Activated CD4-positive, alpha-beta memory T cell treated with anti-CD3 and anti-CD28 coated beads for 36 hours (primary cell): ENCODE measurements at places on chromosomes 12 and 14.

- peak; percentile 65 for DNase-seq
Measured at GRCh38 chr14:91227183-91227628, 17.3 kb downstream of the GPR68 start.

DNA sequence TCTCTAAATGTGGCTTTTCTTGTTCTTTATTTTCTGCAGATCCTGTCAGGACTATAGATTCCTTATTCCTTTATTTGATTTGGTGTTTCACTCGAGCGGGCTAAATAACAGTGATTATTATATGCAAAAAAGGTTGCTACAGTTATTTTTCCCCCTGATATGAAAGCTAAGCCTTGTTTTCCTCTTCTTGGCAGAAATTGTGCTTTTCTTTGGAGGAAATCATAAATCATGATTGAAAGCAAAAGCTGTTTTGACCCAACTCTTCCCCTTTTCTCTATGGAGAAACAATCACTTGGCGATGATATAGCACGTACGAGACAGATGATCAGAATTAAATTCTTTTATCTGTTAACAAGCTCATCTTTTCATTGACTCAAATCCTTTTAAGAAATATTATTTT lies 31.4 kb downstream of the PPFIBP1 start:
- no peak for DNase-seq

DNA sequence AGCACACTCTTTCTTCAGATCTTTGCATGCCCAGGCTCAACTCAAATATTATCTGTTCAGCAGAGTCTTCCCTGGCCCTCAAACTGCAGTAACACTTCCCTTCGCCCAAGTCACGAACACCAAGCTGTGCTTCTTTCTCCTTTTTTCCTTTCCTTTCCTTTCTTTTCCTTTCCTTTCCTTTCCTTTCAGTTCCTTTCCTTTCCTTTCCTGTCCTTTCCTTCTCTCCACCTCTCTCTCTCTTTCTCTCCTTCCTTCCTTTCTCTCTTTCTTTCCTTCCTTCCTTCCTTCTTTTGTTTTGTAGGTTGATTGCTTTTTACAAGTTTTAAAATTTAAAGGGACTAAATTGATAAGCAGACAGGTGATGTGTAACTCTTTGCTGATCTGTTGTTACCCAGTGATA lies 19.0 kb upstream of the ADGRD1 start:
- no peak for DNase-seq

GRCh38 chr14:99146616-99147365 lies 125.2 kb downstream of the BCL11B start:
- no peak for DNase-seq

DNA sequence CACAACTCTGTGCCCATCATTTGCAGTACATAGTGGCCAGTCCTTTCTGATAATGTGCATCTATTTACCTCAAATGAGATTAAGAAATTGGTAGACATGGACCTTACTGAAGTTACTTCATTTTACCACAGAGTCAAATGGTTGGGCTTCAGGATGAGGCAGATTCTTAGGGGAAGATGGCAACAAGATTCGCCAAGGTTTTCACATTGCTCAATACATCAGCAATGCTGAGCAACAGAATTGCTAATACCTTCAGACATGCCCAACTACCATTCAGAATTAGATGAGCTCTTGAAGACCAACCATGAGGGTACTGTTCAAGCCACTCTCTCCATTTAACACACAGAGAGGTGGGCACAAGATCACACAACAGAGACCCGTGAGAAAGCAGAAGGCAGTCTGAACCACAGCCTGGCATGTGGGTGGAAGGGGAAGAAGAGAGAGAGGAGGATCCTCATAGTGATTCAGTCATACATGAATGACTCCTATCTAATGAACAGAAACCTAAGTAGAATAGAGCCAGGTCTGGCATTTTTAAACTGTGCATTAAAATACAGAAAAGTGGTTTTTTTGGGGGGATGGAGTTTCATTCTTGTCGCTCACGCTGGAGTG lies 28.5 kb downstream of the CPM start:
- peak; percentile 37 for DNase-seq

DNA sequence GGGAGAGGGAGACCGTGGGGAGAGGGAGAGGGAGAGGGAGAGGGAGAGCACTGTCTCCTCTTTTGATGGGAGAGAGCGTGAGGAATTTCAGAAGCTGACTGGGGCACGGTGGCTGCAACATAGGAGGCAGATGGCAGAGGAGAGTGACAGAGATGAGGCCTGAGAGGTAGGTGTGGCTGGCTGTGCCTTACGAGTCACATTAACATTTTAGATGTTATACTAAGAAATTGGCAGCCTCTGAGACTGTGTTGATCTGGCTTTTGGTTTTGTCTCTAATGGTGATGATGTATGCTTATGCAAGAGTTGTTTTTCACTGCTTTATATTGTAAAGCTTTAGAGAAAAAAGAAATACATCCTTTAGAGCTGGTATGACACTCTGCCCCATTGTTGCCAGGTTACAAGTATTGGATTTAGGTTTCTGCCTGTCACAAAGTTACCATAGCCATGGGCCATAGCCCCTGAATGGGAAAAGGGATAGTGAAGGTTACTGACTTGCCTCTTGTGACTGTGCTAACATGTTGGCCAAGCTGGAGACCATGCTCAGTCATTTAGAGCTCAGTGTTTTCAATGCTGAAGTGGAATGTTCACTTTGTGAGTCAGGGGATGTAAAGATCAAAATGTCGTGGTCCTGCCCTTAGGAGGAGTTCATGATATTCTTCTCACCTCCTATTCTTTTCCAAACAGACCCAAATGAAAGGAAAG lies 186.2 kb downstream of the SYNE2 start:
- no peak for DNase-seq

DNA sequence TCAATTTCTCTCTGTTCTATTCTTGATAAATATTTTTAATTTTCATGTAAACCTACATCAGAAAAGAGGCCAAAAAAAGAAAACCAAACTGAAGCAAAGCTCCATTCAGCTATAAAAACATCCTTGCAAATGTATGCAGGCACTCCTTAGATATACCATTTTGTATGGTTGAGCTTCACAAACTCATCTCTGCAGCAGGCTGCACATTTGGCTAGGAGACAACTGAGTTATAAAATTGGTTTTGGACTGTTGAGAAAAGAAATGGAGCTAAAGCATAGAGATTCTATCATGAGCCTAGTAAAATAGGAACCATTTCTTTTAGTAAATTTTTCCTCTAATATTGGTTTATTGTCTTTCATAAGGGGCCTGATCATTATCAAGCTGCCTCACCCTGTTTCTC lies 156.4 kb downstream of the SYT1 start:
- no peak for DNase-seq

DNA sequence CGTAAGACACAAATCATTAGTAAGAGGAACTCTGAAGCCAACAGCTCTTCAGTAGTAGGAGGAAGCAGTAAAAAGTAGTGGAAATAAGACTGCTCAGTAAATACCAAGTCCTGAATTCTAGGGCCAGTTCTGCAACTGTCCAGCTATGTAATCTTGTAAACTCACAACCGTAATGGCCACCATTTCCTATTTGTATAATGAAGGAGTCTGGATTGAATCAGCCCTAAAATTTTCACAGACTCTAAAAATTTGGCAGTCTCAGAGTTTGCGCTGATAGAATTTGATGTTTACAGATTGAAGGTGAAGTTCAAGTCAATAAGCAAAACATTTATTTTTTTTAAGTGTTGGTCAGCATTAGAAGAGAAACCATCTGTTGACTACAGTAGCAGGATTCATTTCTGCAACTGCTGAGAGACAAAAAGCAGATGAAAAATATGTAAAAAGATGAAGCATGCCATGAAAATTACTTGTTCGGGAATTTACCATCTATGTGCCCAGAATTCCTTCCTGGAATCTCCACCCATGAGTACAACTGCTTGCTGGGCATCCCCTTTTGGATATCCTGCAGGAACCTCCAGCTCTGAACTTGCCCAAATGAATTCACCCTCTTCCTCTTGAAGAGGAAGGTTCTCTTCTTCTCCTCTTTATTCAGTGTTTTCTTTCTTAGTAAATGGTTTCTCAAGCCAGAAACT lies 47.5 kb downstream of the GALNT4 start:
- no peak for DNase-seq

DNA sequence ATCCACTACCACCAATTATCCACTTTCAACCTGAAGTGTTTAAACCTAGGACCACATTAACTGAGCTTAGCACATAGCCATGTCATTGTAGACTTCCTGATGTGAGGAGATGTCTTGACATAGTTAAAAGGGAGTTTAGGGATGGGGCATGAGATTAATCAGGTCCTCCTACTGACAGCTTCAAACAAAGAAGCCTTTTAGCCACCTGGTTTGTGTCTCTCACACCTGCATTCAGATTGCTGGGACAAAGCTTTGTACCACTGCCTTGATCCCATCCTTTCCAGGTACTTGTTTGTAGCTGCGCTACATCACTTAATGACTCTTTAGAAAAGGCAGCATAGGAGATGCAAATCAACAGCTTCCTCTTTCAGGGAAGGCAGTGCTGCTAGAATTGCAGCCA lies 340.7 kb upstream of the DDHD1 start:
- no peak for DNase-seq

- no peak for DNase-seq
Measured at GRCh38 chr12:78406828-78407227, 457.7 kb upstream of the SYT1 start.

DNA sequence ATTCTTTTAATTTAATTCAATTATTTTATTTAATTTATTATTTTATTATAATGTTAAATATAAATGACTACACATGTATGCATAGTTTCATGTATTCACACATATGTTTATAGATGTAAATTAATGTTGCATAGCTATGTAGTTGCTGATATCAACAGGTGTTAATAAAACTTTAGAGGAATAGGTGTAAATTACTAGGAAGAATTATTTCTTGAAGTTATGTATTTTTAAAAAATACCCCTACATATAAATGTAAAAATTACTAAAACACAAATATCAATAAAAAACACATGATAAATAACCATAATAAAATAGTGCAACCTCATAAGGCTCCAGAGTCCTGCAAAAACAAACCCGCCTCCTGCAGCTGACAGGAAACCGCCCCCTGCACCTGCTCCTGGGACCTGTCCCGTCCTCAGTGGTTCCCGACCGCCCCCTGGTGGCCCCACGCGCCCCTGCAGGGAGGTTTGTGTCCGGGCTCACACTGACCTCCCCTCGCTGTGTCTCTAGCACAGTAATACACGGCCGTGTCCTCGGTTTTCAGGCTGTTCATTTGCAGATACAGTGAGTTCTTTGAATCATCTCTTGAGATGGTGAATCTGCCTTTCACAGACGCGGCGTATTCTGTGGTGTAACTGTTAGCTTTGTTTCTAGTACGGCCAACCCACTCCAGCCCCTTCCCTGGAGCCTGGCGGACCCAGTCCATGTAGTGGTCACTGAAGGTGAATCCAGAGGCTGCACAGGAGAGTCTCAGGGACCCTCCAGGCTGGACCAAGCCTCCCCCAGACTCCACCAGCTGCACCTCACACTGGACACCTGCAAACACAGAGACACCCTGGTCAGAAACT lies 1264.0 kb downstream of the TMEM121 start:
- peak; percentile 88 for DNase-seq
